ENCODE measurements at places on chromosomes 13 and 19.

DNA sequence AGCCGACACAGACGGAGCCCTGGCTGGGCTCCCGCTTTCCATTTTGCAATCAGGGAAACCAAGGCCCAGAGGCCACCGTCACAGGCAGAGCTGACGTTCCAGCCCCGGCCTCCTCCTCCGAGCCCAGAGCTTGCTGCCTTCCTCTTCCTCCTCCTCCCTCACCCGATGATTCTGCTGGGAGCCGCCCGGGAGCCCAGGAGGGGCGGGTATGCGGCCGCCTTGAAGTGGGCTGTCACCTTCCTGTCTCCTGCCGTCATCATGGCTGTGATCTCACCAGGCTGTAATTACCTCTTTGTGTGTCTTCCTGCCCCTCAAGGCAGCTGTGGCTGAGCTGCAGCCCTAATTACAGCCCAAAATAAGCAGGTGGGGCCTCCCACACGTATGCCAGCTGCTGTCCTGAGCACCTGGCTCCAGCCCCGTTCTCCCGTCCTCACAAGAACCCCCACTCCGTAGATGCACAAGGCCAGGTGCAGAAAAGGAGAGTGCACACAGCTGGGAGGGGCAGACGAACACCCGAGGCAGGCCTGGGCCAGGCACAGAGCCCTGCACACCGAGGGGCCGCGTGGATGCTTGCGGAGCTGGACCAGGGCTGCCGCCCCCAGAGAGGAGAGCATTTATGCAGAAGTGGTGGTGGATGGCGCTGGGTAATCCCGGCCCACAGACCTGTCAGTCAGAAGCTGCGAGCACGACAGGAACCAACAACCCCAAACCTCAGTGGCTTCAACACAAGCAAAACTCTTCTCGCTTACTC lies 4.0 kb downstream of the TPGS1 start:
- no peak for DNase-seq

GRCh38 chr13:104477261-104477660 lies 1411.0 kb upstream of the SLC10A2 start:
- DNase-seq, result no peak

- DNase-seq, result no peak
Observed at GRCh38 chr19:3987619-3988371, 2.5 kb upstream of the EEF2 start.

DNA sequence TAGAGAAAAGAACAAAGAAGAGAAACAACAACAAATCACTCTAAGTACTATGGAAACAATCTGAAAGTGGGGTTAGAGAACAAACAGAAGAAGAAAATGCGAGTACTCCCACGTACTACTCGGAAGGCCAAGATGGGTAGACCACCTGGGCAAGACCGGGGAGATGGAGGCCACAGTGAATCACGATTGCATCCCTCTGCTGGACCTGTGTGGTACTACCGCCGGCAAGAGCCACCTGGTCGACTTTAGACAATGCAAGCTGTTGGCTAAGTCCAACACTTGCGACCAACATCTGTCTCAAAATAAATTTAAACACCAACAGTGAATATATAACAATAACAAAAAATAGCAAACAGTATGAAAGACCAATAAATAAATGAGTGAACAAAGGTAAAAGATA lies 45.5 kb upstream of the ZNF91 start:
- DNase-seq, result no peak

DNA sequence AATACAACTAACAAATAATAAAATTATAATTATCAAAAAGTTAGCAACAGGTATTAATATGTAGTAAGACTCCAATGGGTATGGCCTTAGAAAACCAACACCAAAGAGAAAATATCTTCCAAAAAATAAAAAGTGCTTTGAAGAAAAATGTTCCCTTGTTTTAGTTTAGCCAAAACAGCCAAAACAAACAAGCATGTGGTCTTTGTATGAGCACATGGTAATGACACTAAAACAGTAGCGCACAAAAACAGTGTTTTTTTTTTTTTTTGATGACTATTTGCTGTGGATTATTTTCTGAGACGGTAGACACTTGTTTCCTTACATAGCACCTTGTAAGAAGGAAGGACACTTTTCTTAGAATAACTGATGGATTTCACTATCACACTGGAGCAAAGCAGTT lies 459.3 kb downstream of the ITGBL1 start:
- no peak for DNase-seq

DNA sequence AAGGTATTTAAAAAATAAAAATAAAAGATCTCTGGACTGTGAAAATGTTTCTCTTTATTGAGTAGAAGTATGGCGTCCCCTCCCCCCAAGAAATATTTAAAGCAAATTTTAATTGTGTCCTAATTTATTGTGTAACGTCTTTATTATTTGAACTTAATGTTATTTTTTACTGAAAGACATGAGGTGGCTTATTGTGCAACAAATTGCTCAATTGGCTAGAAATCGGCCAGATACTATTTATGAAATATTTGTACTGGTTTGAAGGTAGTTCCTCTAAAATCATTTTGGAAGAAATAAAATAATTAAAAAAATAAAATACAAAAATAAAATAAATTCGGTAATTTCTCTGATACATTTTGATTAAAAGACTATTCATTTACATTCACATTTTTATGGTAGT lies 162.3 kb downstream of the DACH1 start:
- DNase-seq, result no peak

- DNase-seq, result no peak
Observed at GRCh38 chr13:36685927-36686326, 12.1 kb downstream of the SERTM1 start.

- DNase-seq, result no peak
Observed at GRCh38 chr13:69904784-69905183, 202.8 kb upstream of the ATXN8OS start.

DNA sequence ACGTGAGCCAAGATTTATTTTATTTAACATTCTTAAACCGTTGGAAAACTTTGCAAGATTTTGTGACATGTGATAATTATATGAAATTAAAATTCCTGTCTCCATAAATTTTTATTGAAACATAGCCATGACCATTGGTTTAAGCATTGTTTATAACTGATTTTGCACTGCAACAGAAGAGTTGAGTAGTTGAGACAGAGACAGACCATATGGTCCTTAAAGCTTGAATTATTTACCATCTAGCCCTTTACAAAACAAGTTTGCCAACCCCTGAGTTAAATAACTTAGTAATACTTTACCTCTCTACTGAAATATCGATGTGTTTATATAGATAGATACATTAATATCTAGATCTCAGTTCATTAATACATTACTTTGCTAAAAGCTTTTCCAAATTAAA lies 814.1 kb upstream of the GPC6 start:
- DNase-seq, result no peak

GRCh38 chr13:113534236-113534860 lies 43.8 kb upstream of the DCUN1D2 start:
- no peak for DNase-seq

DNA sequence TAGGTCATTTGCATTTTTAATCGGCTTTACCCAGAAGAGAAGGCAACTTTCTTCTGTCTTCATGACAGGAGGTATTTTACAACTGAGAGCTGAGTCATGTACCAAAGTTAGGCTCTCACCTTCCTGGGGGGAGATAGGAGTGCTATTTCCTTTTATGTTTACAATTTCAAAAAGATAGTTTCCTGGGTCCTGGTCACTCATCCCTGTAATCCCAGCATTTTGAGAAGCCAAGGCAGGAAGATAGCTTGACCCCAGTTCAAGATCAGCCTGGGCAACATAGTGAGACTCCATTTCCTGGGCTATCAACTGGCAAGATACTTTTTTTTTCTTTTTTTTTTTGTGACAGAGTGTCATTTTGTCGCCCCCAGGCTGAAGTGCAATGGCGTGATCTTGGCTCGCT lies 7.6 kb downstream of the LYPD3 start:
- no peak for DNase-seq

DNA sequence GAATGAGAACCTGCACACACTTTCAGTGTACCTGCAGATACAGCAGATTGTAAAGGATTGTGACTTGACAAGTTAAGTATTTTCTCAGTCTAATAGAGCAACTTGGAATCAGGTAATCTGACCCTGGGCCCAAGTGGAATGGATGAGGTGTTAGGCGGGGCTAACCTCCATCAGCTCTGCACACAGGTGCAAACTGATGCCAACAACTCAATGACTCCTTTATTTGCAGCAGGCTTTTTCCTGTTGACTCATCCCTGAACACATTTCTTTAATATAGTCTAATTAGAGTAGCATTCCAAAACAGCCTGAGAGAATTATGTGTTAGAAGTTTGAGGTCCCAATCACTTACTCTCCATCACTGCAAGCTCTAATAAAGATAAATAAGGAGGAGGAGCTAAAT lies 48.8 kb downstream of the TPT1 start:
- no peak for DNase-seq

DNA sequence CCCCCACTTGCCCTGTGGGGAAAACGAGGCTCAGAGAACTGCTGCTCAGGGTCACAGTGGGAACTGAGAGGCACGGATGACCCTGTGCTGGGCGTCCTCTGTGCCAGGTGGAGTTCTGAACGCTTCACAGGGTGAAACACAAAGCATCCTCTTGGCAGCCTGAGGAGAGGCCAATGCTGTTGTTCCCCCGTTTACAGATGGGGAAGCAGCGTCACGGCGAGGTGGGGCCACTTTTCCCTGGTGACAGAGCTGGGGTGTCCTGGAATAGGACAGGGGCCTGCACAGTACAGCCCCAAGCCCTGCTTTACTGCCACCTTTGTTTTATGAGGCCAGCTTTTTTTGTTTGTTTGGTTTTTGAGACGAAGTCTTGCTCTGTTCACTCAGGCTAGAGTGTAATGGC lies 22.1 kb downstream of the DHX34 start:
- no peak for DNase-seq

GRCh38 chr13:51643882-51644281 lies 59.6 kb downstream of the WDFY2 start:
- DNase-seq, result no peak

DNA sequence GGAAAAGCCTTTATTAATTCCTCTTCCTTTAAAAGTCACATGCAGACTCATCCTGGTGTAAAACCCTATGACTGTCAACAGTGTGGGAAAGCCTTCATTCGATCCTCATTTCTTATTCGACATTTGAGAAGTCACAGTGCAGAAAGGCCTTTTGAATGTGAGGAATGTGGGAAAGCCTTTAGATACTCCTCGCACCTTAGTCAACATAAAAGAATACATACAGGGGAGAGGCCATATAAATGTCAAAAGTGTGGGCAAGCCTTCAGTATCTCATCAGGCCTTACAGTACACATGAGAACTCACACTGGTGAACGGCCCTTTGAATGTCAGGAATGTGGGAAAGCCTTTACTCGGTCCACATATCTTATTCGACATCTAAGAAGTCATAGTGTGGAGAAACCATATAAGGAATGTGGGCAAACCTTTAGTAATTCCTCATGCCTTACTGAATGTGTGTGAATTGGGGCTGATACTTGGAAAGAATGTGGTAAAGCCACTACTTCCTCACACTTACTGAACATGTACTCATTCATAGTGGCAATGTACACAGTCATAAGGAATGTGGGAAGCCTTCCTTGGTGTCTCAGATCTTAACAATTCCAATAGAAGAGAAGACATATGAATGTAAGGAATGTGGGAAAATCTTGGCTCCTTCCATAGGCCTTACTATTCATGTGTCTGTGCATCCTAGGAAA lies 18.8 kb downstream of the ZNF559 start:
- no peak for DNase-seq

- no peak for DNase-seq
Observed at GRCh38 chr13:77333594-77333993, 6.7 kb upstream of the MYCBP2 start.

DNA sequence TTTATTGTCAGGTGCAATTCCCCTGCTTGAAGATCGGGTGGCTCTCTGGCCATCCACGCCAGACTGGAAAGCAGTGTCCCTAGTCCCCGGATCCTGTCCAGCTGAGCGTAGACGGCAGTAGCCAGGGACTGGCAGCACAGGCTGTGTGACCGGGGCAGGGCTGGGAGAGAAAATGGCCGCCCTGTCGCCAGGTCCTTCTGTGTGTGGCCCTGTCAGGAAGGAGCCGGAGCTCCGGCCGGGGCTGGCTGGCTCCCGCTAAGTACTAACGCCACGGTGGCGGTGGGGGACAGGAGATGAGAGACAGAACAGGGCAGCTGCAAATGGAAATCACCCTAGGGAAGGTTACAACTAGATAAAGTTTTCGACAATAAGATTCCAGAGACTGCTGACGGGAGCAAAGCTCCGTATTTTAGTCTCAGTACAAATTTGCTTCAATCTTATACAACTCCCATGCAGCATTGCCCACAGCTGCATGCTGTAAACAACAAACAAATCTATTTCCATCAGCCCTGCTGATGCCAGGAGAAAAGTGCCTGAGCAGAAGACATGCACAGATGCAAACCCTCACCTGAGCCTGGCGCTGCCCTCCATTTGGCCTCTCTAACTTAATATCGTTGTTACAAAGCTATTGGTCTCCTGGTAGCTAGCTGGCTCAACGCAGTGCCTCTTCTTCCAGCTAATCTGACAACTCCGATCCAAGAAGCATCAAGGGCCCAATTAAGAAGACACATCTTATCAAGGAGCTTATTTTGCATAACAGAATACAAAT lies 253.0 kb downstream of the TSHZ3 start:
- DNase-seq, result no peak

GRCh38 chr19:1261798-1262622 lies 7.1 kb upstream of the CIRBP start:
- no peak for DNase-seq

- DNase-seq, result no peak
Observed at GRCh38 chr19:8503510-8503909, 1.1 kb upstream of the PRAM1 start.

DNA sequence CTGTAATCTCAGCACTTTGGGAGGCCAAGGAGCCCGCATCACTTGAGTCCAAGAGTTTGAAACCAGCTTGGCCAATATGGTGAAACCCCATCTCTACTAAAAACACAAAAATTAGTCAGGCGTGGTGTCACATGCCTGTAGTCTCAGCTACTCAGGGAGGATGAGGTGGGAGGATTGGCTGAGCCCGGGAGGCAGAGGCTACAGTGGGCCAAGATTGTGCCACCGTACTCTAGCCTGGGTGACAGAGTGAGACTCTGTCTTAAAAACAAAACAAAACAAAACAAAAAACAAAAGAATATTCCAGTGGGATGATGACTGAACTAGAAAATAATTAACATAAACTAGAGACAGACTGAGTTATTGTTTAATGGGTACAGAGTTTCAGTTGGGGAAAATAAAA lies 81.7 kb upstream of the ABCC4 start:
- DNase-seq, result no peak

DNA sequence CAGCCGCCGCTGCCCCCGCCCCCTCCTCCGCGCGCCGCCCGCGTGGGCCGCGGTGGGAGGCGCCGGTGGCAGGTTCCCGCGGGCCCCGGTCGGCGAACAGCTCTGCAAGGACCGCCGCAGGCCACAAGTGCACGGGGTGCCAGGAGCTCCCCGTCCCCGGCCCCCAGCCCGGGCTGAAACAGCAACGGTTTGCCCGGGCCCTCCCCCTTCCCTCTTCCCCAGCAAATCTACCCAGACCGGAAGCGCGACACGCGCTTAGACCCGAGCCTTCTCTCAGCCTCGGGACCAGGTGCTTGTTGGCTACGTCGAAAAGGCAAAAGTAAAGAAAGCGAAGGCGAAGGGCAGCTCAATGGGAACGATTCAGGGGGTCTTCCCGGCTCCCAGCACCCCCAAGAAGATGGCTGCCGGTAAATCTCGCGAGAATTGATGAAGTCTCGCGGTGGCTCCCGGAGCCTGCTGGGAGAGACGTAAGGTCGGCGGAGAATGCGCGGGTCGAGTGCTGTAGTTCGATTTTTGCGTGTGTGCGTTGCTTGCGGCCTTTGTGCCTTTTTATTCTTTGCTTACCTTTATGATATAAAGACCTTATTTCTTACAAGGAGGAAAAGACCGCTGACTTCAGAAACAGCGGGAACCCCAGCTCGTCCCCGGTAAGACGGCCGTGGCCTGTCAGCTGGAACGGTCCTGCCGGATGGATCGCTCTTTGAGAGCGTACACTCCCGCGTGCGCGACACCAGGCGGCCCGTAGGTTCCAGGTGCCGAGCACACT lies at the start of gene RBM26:
Gene RBM26, minus strand, starts transcription at position 425 of the 766 bp plus-strand sequence. CDS start 481 bp downstream, outside the sequence.
- DNase-seq, result peak; percentile 61

- no peak for DNase-seq
Observed at GRCh38 chr13:26236296-26236695, 14.2 kb upstream of the RNF6 start.
